ENCODE measurements at places on chromosomes 12 and 14.

DNA sequence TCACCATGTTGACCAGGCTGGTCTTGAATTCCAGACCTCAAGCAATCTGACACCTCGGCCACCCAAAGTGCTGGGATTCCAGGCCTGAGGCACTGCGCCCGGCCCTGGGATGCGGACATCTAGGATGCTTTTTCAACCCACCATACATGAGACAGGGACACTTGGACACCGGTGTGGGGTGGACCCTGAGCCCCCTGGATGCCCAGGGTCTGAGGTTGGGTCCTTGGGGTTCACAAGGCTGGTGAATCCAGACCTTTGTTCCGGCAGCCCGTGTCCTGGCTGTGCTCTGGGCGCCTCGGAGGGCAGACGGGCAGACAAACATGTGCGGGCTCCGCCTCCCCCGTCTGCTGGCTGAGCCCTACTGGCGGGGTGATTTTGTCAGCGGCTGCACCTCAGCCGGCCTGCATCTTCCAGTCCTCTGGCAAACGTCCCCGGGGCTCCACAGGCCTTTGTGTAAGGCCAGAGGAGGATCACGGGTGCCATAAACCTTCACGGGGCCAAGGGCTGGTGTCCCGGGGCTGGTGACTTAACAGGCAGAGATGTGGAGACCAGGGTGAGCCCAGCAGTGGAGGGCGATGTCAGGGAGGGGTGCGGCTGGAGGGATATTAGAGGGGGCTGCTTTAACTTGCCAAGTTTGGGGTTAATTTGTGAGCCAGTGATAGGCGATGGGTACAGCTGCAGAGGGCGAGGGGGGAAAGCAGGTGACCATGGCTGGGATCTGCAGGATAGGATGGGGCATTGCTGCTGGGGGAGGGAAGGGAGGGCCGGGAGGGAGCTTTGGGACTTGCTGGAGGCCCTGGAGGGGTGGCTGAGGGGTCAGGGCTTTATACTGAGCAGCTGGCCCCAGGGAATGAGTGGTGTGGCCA is 5.8 kb downstream of the ASPG start:
- peak; percentile 36 for DNase-seq

- peak; percentile 74 for DNase-seq
Measured at GRCh38 chr12:113174461-113175384, 10.6 kb downstream of the DDX54 start.

DNA sequence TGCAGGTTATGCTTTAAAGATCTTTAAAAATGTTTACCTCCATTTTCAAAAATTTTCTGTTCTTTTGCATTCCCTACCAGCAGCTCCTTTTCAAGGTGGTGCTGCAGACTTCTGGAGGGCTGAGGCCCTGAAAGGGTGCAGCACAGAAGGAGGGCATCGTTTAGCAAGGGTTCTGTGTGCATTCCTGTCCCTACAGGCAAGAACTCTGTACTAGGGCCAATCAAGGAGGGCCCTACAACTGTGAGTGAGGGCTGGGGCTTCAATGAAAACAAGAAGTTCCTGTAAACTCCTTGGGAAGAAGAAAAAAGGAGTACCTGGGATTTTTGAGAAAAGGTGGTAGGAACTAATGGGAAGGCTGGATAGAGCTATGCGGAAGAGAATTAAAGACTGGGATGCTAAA is 50.7 kb upstream of the CSRP2 start:
- DNase-seq = no peak

GRCh38 chr14:30177781-30178180 is 250.1 kb upstream of the PRKD1 start:
- DNase-seq = no peak

GRCh38 chr12:123760267-123760938 is 1.7 kb upstream of the DNAH10 start:
- DNase-seq = no peak

- peak; percentile 80 for DNase-seq
Measured at GRCh38 chr14:103292426-103293374, 41.3 kb upstream of the EIF5 start.

GRCh38 chr14:101665478-101666078 is 95.9 kb upstream of the PPP2R5C start:
- DNase-seq = peak; percentile 70

- DNase-seq = no peak
Measured at GRCh38 chr14:85744573-85744972, 214.6 kb downstream of the FLRT2 start.

- no peak for DNase-seq
Measured at GRCh38 chr14:58730792-58731464, 93.2 kb downstream of the DACT1 start.

DNA sequence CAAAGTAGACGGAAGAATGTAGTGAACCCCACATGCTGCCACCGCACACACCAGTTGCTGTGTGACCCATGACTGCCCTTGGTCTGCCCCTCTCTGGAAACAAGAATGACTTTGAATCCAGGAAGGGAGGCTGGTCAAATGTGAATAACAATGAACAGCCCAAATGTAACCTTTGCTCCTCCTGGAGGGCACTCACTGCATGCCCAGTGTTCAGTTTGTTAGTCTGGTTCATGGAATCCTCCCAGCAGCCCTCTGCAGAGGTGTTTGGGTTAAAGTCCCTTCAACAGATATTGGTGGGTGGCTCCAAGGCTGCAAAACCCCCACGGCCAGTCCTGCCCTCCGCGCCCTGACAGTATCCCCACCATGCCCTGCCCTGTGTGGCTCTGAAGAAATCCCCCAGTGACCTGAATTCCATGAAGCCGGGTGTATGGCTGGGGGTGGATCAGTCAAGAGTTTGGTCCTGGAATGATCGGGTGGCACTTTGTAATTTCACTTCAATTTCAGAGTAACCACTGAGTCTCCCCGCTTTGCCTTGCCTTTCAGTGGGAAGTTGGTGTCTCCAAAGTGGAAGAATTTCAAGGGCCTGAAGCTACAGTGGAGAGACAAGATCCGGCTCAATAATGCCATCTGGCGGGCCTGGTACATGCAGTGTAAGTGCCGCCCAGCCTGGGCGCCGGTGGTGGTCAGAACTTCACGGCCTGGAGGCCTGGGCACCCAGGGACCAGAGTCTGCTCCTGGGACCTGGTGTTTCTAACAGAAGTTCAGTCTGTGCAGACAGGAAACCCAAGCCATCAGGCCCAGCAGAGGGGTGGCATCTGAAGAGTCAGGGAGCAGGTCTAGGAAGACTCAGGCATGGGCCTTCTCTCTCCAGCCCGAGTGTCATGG is 47.1 kb downstream of the IL31 start:
- DNase-seq = peak; percentile 66

DNA sequence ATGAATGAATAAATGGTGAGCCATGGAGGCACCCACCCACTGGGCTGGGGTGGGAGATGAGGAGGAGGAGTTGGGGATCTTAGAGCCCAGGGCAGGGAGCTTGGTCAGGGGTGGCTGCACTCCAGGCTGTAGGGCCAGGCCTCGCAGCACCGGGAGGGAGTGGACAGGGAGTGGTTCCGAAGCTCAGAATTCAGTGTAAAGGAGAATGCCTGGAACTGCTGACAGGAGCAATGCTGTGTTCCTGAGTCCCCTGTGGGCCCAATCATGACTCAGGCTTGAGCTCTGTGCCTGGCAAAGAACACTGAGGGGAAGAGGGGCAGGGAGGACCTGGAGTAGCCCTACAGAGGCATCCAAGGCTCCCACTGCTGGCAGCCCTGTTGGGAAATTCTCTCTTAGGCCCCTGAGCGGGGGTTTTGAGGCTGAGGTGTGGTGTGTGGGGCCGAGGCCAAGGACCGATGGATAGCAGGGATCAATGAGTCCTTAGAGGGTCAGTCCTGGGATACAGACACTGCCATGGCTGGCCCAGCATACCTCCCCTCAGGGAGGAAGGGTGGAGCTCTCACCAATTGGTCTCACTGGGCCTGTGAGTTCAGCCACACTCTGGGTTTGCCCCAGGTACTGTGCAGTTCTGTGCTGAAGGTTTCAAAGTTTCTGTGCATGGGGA is 9.5 kb upstream of the RABGGTA start:
- DNase-seq = no peak

GRCh38 chr12:68837215-68837614 is 29.2 kb downstream of the MDM2 start:
- DNase-seq = no peak

DNA sequence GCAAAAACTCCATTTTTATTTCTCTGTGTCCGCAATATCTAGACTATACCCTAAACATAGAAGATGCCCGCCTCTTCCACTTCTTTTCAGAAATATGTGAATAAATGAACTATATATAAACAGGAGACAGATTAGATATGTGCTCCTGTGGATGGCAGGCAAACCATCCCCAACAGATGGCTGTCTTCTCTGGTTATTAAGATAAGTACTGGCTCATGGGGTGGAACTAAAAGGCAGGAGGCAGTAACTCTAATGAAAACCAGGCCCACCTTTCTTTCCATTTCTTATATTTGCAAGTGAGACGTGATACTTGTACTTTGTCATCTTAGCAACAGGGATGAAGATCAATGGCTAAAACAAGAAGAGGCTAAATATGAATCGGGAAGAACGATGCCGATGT is 20.2 kb downstream of the E2F7 start:
- DNase-seq = no peak

- DNase-seq = no peak
Measured at GRCh38 chr12:89183985-89184435, 168.3 kb downstream of the DUSP6 start.

- no peak for DNase-seq
Measured at GRCh38 chr14:21048638-21049037, 6.5 kb downstream of the RNASE7 start.

GRCh38 chr14:104976198-104977007 is 1.8 kb downstream of the AHNAK2 start:
- DNase-seq = peak; percentile 89

DNA sequence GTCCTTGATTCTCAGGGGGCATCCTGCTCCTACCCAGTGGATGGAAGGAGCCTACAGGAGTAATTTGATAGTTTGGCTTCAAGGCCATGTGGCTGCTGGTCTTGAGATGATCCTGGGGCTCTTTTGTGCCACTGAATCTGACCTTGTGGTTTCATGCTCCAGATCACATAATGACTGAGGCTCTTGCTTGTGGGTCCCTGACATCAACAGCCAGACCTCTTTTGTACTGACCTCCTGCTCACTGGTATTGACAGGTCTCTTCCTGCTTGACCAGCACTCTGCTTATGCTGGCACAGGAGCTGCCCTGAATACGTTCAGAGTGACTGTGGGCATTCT is 23.2 kb upstream of the JPH4 start:
- no peak for DNase-seq

DNA sequence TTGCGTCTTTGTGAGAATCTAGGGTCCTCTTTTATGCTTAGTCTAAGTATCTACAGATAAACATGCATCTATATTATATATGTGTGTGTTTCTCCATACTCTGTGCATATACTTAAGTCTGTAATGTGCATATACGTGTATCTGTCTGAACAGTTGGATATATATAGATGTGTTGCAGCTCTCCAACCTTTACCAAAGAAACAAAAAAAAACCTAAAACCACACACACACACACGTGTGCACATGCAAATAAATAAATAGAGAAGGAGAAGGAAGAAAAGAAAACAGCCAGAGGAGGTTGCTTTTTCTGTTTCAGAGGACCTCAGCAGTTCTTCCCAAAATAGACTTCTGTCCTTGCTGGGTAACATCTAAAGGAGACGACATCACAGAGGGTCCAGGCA is 244.9 kb downstream of the CACNA1C start:
- no peak for DNase-seq

DNA sequence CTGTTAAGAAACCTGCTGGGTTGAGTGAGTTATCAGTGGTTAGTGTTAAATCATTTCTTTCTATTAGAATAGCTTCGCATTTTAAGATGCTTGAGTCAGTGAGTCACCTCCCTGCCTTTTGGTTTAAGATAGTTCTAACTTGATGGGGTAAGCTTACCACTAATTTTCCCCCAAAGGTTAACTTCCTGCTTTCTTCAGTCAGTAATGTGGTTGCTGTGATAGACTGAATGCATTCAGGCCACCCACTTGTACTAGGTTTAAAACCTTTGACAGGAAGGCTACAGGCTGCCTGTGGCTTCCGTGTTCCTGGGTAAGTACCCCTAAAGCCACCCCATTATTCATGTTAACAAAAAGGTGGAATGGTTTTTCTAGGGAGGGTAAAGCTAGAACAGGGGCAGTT is 25.3 kb downstream of the CLEC2A start:
- no peak for DNase-seq

- DNase-seq = no peak
Measured at GRCh38 chr14:71202881-71203280, 295.6 kb downstream of the PCNX1 start.

GRCh38 chr12:110780448-110780847 is 37.8 kb upstream of the PPP1CC start:
- no peak for DNase-seq

- DNase-seq = peak; percentile 16
Measured at GRCh38 chr12:32470936-32471470, 71.6 kb downstream of the FGD4 start.

GRCh38 chr12:108215458-108215857 is 86.4 kb downstream of the WSCD2 start:
- DNase-seq = no peak
